Cardiac septum (tissue), 1 donor: ENCODE measurements at places on chromosomes 3 and 15.
A peak's percentile ranks its signal among the peaks of the same experiment; 100 is the strongest.

DNA sequence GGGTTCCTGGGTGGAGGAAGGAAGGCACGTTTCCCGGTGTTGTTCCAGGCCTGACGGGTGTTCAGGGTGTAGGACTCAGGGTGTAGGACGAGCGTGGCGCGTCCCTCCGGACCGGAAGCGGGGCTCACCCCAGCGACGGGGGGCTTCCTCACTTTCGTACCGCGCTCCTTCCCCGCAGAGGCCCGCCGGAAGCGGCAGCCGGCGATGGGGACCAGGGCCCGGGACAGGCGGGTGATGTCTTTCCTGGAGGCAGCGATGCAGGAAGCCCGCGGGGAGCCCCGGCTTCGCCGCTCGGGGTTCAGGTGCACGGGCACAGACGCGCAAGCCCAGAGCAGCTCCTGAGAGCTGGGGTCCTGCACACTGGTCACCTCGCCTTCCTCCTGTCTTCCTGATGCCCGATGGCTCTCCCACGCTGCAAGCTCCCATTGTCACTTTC is 13.4 kb downstream of the FOXL2NB start:
- peak; percentile 66 for DNase-seq

DNA sequence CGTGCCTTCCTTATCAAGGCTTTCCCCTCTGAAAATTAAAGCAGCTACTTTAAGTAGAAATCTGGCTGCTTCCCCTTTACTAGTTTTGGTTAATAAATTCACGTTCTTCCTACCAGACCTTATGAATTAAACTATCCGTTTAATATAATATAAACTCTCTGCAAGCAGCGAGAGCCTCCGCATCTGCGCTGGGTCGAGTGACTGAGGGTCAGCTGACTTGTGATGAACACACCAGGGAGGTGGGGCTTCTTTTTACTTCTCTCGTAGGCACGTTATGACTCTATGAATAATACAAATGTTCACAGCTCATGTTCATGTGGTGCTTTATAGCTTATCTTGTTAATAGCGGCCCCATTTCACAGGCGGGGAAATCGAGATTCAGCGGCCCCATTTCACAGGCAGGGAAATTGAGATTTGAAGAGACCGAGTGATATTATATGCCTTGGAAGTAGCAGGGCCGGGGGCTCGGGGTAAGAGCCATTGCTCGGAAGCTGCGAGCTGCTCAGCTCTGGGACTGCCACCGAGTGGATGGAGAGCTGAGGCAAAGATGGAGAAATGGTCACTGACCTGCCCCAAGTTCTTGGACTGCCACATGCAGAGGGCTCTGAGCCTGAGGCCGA is 8.3 kb downstream of the MUC4 start:
- peak; percentile 68 for DNase-seq

- DNase-seq = no peak
Measured at GRCh38 chr15:34793071-34793470, 2.3 kb downstream of the ACTC1 start.

- DNase-seq = no peak
Measured at GRCh38 chr3:30440880-30441279, 165.5 kb upstream of the TGFBR2 start.

DNA sequence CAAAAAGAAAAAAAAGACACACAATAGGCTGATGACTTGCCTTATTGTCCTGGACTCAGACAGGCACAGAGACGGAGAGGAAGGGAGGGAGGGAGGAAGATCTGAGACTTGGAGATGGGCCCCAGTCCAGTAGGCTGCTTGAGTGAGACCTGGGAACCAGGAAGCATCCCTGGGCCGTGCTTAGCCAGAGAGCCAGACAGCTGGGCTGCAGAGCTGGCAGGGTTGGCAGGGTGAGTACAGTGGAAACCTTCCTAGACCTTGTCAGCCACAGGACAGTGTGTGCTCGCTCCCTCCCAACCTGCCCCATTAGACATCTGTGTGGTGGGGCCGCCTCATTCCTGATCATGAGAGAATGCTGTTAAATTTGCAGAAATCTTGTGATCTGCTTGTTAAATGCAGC is 107.9 kb upstream of the ALDH1A3 start:
- DNase-seq = peak; percentile 69

DNA sequence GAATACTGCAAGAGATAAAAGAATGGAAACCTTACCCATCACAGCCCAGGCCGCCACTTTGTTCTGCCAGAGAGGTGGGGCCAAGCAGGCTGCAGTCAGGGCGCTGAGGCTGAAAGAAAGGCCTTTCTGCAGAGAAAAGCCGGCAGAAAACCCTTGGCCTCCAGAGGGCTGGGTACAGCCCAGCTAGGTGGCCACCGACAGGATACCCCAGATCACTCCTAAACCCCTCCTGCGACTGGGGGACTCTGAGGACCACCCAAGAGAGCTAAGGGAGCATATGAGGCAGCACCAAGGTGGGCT is 69.3 kb downstream of the SMAD6 start:
- no peak for DNase-seq

GRCh38 chr15:57290187-57290586 is 86.1 kb upstream of the CGNL1 start:
- no peak for DNase-seq

GRCh38 chr3:53318522-53318921 is 28.8 kb downstream of the DCP1A start:
- DNase-seq = no peak

GRCh38 chr15:56367156-56367555 is 1.9 kb downstream of the TEX9 start:
- DNase-seq = no peak

- DNase-seq = no peak
Measured at GRCh38 chr3:16838561-16838960, 46.2 kb upstream of the PLCL2 start.

- DNase-seq = no peak
Measured at GRCh38 chr3:110685630-110686029, 386.0 kb upstream of the NECTIN3 start.

- DNase-seq = no peak
Measured at GRCh38 chr3:22231061-22231460, 480.1 kb upstream of the ZNF385D start.

GRCh38 chr3:173762501-173762900 is 365.0 kb downstream of the NLGN1 start:
- DNase-seq = no peak

DNA sequence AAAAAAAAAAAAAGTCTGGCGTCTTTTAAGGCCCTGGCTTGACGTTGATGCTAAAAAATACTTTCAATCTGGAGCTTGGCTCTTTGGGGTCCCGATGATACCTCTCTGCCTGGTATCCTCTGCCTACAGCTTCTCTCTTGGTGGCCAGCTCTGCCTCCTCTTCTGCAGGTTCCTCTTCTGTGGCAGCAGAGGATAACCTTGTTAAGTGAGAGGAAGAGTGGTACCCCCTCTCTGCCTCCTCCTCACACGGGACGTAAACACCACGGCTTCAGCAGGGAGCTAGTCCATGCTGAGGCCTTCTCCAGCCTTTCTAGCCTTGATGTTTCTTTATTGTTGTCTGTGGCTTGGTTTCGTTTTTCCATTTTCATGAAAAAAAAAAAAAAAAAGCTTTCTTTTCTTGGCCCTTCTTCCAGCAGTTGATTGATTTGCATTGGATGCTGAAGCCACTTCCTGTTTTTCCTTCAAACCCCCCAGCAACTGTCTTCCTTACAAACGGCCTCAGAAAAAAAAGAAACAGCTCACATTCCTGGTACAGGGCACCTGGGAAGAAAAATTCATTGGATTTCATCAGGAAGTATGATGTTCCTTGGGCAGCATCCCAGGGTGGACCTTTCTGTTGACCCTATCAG is 59.7 kb downstream of the RORA start:
- no peak for DNase-seq

DNA sequence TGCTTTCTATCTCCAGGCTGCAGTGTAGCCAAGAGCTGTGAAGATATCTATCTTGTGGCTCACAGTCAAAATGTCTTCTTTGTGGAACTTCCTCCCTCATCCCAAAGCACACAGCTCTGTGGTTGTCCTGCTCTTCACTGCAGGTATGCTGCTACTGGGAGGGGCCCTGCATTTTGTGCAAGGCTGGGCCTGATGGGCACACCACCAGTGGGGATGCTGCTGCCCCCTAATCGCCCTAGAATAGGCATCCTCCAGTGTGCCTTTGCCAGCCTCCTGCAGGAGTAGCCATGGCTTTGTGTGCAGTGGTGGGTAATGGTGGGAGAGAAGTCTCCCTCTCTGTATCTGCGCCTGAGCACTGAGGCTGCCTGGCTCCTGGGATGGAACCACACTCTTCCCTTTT is 297.3 kb downstream of the DOCK3 start:
- no peak for DNase-seq
